Activated CD8-positive, alpha-beta memory T cell treated with anti-CD3 and anti-CD28 coated beads for 1 hour (primary cell): ENCODE measurements at places on chromosomes 16 and 17.

DNA sequence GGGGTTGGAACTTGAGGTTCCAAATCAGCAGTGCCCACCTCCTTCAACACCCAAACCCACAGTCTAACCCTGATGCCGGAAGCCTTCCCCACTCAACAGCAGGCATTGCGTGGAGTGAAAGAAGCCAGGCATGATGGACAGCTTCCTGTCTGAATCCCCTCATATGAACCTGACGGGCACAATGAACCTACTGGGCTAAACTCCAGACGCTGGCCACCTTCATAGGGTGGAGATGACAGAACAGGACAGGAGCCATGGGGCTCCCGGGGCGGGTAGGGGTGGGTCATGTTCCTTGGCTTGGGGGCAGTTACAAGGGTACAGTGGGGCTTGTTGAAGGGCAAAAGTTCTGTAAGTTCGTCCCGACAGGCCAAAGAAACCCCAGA, 460 bp upstream of the HSBP1 start:
- no peak for DNase-seq

DNA sequence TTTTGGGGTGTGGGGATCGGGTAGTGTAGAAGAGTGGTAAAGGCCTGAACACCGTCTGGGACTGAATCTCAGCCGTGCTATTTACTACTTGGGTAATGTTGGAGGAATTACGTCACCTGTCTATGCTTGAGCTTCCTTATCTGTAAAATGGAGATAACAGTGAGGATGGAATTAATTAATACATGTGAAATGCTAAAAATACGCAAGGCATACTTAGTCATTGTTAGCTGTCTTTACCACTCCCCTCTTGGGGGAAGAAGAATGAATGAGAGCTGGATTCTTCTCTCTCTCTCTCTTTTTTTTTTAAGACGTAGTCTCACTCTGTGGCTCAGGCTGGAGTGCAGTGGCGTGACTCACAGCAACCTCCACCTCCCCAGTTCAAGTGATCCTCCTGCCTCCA, 41.1 kb upstream of the TANGO6 start:
- no peak for DNase-seq

- no peak for DNase-seq
These were observed 60.1 kb upstream of the TMEM132E start for GRCh38 chr17:34519282-34519681.

- no peak for DNase-seq
These were observed 237.0 kb downstream of the ZNF423 start for GRCh38 chr16:49618955-49619354.

DNA sequence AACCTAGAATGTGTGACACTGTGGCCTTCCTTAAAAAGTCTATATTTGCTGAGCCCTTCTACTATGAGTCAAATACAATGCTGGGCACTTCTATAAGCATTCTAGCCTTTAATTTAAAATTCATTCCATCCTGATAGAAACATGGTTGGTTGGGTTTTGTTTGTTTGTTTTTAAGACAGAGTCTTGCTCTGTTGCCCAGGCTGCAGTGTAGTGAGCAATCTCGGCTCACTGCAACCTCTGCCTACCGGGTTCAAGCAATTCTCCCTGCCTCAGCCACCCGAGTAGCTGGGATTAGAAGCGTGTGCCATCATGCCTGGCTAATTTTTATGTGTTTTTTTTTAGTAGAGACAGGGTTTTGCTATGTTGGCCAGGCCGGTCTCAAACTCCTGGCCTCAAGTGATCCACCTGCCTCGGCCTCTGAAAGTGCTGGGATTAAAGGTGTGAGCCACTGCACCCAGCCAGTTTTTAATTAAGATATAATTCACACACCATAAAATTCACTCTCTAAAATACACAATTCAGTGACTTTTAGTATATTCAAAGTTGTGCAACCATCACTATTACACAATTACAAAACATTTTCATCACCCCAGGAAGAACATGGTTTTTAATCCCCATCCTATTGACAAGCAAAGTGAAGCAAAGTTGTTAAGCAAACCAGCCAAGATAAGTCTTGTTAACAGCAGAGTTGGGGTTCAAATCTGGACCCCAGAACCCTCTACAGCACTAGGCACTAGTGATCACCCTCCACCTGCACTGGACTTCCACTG, 42.8 kb downstream of the CMTM4 start:
- DNase-seq, result no peak

DNA sequence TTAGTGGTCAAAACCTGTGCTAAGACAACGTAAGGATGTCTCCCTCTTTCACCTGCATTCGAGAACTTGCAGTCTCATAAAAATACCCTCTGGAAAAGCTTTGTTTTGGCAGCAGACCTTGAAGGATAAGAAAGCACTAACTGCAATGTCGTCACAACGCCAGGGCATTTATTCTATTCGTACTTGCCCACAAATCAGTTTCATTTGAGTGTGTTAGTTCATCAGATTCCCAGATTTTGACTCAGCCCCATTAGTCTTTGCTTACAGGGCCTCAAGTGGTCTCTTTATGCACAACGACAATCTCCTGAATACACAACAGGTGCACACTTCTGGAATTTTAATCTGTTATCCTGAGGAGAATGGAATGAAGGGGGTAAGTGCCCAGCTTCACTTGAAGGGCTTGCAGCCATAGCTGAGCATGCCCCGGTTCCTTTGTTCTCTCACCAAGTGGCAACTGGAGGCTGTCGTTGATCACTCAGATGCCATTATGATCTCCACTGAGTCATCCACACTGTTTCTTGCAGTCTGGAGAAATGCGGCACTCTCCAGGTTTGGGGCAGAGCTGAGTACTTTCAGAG, 58.8 kb downstream of the CLEC19A start:
- no peak for DNase-seq

DNA sequence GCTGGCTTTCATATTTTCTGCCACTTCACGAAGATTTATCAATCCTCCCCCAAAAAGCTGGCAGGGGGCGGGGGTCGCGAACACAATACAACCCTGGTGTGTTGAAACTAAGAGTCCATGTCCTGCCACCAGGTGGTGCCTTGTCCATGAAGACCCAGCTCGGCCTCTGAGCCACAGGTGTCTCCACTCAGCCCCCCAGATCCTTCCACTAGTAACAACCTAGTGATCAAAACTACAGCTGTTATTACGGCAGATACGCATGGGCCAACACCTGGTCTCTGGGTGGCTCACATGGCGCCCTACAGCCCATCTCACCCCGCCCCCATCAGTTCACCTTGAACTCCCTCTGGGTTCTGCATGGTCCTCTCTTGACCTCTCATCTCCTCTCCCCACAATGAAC, 27.7 kb downstream of the USP7 start:
- no peak for DNase-seq

DNA sequence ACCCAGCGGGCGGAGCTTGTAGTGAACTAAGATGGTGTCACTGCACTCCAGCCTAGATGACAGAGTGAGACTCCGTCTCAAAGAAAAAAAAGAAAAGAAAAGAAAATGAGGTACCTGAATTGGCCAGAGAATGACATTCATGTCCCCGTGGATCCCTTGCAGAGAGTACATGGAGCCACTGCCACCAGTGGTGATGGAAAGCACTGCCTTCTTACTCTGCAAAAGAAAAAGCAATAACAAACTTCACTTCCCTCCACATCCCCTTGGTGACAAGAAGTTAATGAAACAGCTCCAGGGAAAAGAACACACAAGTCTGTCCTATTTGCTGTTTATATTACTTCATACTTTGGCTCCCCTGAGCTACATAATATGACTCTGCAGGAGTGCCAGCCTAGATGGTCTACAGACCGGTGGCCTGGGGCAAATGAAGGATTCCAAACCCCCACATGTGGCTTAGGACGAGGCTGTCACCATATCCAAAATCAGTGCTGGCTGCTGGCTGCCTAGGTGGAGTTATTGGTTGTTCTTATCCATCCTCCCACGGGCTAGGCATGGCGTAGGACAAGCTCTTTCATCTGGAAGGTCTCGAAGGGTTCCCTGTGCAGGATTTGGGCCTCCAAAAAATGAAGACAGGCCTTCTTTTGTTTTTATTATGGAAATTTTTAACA, 13.3 kb downstream of the NQO1 start:
- DNase-seq, result no peak

DNA sequence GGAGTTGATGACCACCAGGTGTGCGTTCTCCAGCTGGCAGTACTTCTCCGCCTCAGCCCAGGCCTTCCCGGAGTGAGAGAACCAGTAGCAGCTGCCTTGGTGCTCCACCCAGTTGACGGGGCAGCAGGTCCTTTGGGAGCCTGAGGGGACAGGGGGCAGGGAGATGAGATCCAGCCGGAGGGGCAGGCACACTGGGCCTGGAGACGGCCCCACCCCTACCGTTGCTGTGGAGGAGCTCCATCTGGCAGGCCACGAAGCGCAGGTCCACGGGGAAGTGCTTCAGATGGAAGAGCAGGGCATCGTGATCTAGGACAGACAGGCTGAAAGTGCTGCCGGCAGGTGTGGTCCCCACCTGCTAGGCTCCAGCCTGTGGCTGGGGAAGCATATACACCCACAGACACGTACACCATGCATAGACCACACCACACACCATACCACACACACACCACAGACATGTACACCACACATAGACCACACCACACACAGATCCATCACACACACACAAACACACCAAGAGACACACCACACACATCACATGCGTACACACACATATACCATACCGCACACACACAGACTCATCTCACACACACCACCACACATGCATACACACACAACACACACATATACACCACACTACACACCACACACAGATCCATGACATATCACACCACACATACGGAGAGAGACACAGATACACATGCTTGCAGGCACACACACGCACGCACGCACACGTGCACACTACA, 7.4 kb downstream of the ASGR2 start:
- no peak for DNase-seq

GRCh38 chr16:67286441-67287235, 7.3 kb downstream of the PLEKHG4 start:
- no peak for DNase-seq

GRCh38 chr16:4327386-4328045, 11.6 kb downstream of the GLIS2 start:
- DNase-seq, result no peak

DNA sequence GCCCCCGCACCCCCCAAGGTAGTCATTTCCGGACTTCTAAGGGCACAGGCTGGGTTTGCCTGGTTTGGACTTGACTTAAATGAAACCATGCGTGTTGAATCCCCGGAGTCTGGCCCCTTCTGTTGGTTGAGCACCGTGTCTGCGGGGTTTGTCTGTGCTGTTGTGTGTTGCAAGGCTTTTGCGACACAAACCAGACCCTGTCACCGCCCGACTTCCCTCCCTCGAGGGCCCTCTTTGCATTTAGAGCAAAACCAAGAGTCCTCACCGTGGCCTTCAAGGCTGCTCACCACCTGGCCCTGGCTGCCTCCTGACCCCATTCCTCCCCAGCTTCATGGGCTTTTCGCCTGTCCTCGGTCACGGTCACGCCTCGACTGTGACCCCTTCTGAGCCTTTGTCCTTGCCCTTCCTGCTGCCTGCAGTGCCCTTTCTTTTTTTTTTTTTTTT, 7.4 kb downstream of the CRISPLD2 start:
- DNase-seq, result no peak

DNA sequence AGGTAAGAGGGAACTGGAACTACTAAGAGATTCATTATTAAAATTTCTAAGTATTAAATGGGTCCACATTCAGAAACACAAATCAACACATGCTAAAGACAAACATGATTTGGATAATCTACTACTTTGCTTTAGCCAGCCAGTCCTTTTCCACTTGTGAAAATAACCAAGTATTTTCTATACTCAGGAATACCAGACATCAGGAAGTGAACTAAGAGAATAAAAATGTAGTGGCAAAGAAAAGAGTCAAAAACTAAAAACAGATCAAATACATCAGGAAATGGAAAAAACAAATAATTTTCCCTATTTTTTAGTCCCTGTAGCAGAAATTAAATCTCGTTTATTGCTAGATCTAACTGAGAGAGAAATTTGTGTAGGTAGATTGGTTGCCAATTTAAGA, 78.0 kb downstream of the MYO1D start:
- DNase-seq, result no peak

DNA sequence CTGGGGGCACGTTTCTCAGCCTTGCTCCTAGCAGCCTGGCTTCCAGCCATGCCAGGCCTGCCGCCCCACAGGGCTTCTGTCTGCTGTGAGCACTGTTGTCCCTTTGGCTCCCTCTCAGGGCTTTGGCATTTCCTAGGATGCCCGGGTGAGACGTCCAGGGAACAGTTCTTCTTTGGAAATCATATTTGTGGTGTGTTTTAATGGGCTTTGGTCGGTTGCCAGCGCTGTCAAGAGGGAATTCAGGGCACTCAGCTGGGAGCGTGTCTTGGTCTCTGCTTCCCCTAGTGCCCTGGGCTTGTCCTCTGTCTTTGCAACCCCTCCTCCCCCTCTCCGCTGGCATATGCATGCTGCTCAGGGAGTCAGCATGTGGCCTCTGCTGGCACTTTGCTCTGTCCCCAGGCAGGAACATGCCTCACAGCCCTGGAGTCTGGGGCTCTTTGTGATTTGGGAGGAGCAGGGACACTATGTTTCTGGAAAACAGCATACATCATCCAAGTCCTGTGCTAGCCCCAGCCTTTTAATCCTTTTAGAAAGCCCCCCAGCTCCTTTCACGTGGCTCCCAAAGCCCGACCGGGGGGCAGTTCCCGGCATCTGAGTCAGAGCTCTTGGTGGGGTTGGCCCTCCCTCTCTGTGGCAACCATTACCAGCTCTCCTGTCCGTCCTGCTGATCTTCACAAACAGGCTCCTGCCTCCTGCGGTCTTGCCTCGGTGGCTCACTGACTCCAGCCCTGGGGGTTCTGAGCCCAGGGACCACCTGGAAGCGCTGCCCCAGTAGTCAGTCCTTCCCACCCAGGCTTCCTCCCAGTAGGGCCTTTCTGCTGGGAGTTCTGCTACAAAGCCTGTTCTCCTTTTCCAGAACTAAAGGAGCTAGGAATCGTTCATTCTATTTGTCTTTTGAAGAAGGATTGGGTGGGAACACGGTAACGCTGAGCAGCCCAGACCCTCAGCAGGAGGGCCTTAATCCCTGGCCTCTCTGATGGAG, 26.7 kb downstream of the SAP30BP start:
- DNase-seq, result no peak

GRCh38 chr16:81514041-81514559, 69.5 kb downstream of the CMIP start:
- no peak for DNase-seq

DNA sequence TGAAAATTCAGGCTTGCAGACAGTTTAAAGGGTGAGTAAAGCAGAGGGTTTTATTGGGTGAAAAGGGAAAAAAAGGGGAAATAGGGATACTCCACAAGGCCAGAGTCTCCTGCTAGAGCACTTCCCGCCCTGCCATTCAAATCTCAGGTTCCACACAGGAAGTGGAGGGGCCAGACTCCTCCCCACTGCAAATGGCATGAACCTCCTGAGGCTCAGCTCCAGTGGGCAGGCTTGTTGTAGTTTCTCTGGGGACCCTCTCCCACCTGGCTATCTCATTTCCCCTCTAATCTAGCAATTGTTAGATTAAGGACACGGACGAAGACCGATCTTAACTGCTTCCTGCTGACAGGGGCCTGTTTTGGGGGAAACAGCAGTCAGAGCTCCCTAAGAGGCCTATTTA, 43.4 kb downstream of the TAOK1 start:
- DNase-seq, result no peak

- DNase-seq, result no peak
These were observed 45.0 kb upstream of the SMURF2 start for GRCh38 chr17:64707050-64707591.

- no peak for DNase-seq
These were observed 148.1 kb downstream of the MRM1 start for GRCh38 chr17:36749493-36749892.

- DNase-seq, result no peak
These were observed 7.8 kb downstream of the TAF1C start for GRCh38 chr16:84178892-84179611.

- no peak for DNase-seq
These were observed 44.2 kb downstream of the LYRM9 start for GRCh38 chr17:27848931-27849330.
